ENCODE measurements at places on chromosomes 11 and 22. TPM values are rescaled to one million over a fixed set of nuclear protein-coding genes. Genes with fewer than 3 reads are reported as not detected.

DNA sequence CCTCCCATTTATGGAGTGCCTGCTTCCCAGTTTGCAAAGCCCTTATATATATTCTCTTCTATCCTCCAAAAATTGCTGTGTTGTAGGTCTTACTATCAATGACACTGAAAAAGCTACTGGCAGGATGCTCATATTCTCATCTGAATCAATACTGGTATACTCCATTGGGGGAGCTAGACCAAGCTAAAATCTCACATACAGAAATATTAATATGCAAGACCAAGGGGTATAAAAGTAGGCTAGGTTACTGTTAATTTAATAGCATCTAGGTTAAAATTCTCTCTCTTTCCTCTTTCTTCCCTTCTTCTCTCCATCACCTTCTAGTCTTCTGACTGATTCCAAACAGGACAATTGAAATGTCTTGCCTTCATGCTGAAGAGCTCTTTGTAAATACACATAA is 17.1 kb upstream of the BDNF start:
- no peak for DNase-seq

DNA sequence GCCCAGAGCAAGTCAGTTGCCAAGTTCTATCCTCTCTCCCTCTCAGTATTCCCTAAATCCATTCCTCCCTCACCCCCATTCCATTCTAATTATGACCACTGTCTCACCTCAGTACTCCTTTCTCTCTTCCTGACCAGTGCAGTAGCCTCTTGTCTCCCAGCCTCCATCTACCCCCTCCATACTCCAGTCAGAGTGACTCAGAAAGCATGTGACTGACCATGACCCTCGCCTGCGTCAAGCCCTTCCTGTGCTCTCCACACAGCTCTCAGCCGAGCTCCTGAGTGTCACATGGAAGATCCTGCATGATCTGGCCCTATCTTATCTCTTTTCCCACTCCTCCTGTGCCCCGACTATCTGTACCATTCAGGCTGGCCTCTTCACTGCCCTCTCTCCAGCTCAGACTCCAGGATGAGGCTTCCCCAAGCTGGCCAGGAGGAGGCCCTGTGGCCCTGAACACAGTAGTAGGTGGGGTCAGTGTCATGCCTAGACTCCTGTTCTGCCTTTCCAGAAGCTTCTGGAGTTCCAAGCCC is 42.6 kb downstream of the NEU3 start:
- DNase-seq: no peak

GRCh38 chr11:14414470-14415461 is 55.8 kb upstream of the RRAS2 start:
- peak; percentile 72 for DNase-seq

DNA sequence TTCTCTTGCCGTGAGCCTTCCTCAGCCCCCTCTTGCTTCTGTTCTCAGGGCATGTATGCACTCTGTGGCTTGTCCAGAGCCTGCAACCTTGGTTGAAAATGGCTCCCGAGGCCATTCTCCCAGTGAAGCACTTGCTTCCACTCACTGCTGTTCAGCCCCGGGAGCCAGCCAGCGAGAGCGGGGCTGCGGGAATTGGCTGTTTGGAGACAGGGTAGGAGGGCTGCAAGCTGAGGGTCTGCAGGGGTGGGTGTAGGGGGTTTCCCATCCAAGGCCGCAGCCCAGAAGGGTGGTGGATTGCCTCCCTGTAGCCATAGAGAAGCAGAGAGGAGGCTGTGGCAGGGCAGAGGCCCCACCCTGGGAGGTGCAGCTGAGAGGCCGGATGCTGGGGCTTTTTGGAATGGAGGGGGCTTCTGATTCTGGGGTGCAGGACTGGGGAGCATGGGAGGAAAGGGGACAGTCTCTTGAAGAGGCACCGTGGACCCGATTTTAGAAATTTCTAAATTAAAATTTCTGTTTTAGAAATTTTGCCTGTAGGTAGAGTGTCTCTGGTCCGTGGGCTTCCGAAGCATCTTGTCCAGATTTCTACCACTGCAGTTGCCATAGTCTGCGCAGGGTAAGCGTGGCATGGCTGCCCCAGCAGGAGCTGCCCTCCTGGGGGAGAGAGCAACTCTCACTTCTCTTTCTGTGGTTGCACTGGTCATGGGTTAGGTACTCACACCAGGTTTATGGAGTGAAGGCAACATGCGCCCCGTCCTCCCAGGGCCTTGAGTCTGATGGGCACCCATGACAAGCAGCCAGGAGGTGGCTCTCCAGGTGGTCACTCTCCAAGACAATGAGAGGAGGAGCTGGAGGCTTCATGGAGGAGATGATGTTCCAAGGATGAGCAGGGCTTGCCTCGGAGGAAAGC is 100.2 kb downstream of the TBC1D22A start:
- no peak for DNase-seq

Gene BBS1
- total RNA-seq: 12.6 TPM

Gene LYVE1
- not detected for total RNA-seq

Gene OR51B2
- not detected for total RNA-seq

Gene RHOG
- 177 TPM for total RNA-seq

Gene PRR33
- 0.05 TPM for total RNA-seq

Measured in activated T-helper 2 cell treated with anti-CD3 and anti-CD28 coated beads, Interferon-gamma antibody, Interleukin-2, Interleukin-4, amounts not matched to agents 10 μg/mL and 5 μg/mL and 100 μg/mL, durations not matched to agents 14 hours and 24 hours and 36 hours (primary cell).